ENCODE measurements at places on chromosomes 6 and 20. TPM values are rescaled to one million over a fixed set of nuclear protein-coding genes. Genes with fewer than 3 reads are reported as not detected.

- no peak for DNase-seq
Measured at GRCh38 chr6:84517741-84518530, 246.5 kb downstream of the TBX18 start.

- no peak for DNase-seq
Measured at GRCh38 chr20:39108746-39109145, 146.6 kb downstream of the DHX35 start.

Gene ZNF217
- 10.7 TPM for total RNA-seq

GRCh38 chr6:112464901-112465665, 118.0 kb downstream of the RFPL4B start:
- DNase-seq: no peak
